ENCODE measurements at places on chromosomes 2 and 18. TPM values are rescaled to one million over a fixed set of nuclear protein-coding genes. Genes with fewer than 3 reads are reported as not detected.

DNA sequence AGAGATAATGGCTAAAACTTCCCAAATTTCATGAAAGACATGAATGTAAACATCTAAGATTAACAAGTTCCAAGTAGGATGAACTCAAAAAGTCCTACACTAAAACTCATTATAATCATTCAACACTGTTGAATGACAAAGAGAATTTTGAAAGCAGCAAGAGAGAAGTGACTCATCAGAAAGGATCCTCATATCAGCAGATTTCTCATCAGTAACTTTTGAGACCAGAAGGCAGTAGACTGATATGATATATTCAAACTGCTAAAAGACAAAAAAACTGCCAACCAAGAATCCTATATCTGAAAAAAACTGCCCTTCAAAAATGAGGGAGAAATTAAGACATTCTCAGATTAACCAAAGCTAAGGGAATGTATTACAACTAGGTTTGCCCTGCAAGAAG lies 130.6 kb upstream of the OTX1 start:
- H3K27me3 ChIP-seq = no peaks in the 10 kb centered on the region
- DNase-seq = no peak
- no peaks in the 10 kb centered on the region for H3K4me1 ChIP-seq

DNA sequence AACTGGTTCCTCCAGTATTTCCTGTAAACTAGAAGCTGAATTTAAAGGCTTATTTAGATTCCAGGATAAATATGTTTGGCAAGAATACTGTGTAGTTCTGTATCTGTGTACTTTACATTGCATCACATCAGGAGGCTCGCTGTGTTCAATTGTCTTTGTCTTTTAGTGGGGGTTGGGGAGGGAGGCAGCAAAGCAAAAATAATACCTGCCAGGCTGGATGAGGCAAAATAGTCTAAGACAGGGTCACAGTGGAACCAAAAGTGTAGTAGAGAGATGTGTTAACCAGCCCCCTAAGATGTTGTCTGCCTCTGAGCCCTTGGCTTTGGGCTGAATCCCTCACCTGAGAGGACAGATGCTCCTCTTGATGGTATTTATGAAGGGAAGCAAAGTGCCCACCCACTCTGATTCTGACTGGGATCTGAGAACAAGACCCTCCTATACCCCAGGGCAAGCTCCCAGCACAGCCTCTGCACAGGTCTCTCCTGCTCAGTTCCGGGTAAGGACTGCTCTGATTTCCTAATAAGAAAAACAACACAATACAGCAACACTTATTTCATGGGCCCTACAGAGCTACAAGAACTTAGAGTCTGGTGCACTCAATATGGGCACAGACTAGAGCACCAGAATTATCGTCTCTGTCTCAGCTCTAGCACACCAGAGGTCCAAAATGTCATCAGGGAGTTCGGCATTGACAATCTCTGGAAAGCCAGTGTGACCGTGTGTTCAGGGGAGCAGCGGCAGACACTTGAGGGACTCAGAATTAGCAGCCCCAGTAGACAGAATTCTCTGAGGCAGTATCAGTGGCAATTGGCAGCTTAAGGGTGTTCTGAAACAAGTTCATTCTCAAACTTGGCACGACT lies 7.2 kb upstream of the AFTPH start:
- no peaks in the 10 kb centered on the region for H3K27me3 ChIP-seq
- no peaks in the 10 kb centered on the region for H3K36me3 ChIP-seq
- no peak for DNase-seq
- no peak overlapping the region for H3K27ac ChIP-seq
- H3K4me3 ChIP-seq = no peak overlapping the region
- no peaks in the 10 kb centered on the region for H3K4me1 ChIP-seq

DNA sequence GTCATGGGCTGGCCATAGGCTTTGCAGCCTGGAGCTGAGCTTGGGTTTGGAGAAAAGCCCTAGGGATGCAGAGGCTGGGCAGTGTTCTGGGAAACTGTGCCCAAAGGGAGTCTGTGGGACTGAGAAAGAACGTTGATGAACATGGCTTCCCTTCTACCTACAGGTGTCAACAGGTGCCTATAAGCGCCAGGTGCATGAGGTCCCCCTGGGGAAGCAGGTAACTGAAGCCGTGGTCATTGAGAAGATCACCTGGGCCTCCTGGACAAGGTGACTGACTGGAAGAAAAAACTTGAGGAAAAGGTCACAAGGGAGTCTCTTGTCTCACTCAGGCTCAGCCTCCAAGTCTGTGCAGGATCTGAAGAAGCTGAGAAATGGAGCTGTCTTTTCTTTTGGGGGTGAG lies 83.4 kb downstream of the RTN4 start:
- no peak overlapping the region for H3K4me3 ChIP-seq
- no peaks in the 10 kb centered on the region for H3K36me3 ChIP-seq
- peaks cover 5% of the 10 kb centered on the region for H3K4me1 ChIP-seq
- no peak overlapping the region for H3K27ac ChIP-seq

DNA sequence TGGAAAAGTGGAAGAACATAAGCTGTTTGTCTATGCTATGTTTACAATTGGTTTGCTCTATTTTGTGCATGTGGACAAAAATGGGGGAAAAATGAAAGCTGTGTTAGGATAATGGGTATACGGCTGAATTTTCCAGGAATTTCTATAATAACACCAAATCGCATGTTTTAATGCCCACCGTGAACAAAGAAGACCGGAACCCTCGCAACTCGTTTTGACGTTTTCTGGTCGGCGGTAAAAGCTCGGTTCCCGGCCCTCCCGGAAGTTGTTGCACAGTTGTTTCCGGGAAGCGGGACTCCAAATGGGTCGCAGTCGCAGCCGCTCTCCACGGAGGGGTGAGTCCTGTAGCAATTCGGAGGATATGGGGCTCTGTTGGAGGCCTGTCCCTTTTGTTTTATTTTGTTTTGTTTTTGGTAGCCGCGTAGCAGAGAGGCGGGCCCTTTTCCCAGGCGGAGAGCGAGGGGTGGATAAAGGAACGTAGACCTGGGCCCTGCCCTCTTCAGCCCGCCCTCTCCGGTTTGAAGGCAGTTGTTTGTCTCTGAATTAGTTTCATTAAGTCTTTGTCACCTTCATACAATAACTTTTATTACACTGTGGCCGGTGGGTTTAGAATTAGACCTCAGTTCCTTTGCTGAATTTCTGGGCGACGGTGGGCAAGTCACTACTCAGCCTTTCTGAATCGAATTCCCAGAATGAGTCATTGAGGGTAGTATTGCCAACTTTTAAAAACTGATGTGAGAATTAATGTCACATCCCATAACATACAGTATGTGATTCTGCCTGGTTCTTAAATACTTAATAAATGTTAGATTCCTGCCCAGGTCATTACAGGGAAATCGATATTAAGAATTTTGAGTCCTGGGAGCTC lies at the start of gene SNRNP27:
Gene SNRNP27, plus strand, starts transcription at position 273 of the 868 bp plus-strand sequence. Its CDS starts 29 bp downstream, at position 302.
- H3K27me3 ChIP-seq = no peaks in the 10 kb centered on the region
- peak within 1 kb of the TSS; percentile 96 for H3K4me3 ChIP-seq
- peak; percentile 85 for DNase-seq
- peaks cover 16% of the 10 kb centered on the region for H3K4me1 ChIP-seq
- peak within 1 kb of the TSS; percentile 88 for H3K27ac ChIP-seq
- peaks cover 2% of the 10 kb centered on the region for H3K36me3 ChIP-seq

DNA sequence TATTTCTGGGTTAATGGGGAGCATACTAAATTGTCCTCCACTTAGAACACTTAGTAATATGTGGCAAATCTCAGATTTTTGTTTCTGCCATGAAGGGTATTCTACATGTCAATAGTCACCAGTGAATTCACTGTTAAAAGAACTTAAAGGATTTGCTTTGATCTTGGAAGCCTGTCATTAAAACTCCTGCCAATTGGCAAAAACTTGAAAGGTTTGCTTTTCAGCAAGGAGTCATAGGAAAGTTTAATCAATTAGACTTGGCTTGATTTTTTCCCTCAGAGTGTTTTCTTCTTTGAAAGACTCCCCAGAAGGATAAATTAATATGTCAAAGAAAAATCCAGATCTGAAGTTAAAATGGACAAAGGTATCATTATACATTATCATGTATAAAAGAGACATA lies 671.9 kb upstream of the PKDCC start:
- no peaks in the 10 kb centered on the region for H3K4me1 ChIP-seq
- no peak overlapping the region for H3K4me3 ChIP-seq
- DNase-seq = no peak
- no peaks in the 10 kb centered on the region for H3K27me3 ChIP-seq
- H3K27ac ChIP-seq = no peak overlapping the region
- no peaks in the 10 kb centered on the region for H3K36me3 ChIP-seq

GRCh38 chr18:24875777-24876176 lies 415.3 kb downstream of the HRH4 start:
- no peaks in the 10 kb centered on the region for H3K36me3 ChIP-seq
- H3K4me3 ChIP-seq = no peak overlapping the region
- DNase-seq = no peak
- no peak overlapping the region for H3K27ac ChIP-seq
- H3K4me1 ChIP-seq = no peaks in the 10 kb centered on the region
- H3K27me3 ChIP-seq = peaks cover 6% of the 10 kb centered on the region

Gene GPR75
- polyA plus RNA-seq = 5.9 TPM

Gene LDLRAD4
- polyA plus RNA-seq = 13.9 TPM

Gene RAX
- polyA plus RNA-seq = not detected

Gene TEKT4
- polyA plus RNA-seq = not detected

Gene PLA2R1
- polyA plus RNA-seq = not detected

Gene RAB10
- polyA plus RNA-seq = 21.7 TPM
